Left forelimb (tissue), 1 donor: ENCODE measurements at places on chromosomes 7 and 10.

DNA sequence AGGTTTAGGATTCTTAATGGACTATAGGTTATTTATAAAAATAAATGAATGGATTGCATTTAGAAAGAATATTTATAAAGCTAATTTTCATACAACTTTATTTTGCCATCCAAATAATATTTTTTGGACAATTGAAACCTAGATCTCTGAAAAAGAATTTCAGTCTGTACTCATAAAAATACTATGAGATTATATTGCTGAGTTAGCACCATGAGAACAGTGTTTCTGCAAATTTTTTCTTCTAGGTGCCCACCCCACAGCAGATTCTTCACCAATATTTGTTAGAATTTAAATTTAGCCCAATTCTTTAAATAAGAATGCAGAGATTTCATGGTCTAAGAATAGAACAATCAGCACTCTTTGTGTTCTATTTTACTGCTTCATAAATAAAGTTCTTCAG is 85.6 kb upstream of the TEX47 start:
- DNase-seq, result no peak

DNA sequence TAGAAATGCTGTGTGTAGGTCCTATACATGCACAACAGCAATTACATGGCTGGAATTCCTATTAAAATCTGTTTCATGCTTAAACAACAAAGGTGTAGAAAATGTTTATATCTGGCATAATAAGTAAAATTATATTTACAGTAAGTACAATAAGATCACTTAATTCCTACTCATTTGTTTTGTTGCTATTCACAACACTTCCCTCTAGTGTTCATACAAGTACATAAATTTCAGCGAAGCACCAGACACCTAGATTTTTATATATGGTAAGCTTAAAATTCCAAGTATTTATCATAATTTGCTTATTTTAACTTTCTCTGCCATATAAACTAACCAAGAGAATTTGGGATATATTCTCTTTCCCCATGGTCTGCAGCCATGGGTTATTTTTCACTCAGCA is 51.8 kb upstream of the ANK3 start:
- DNase-seq, result no peak

DNA sequence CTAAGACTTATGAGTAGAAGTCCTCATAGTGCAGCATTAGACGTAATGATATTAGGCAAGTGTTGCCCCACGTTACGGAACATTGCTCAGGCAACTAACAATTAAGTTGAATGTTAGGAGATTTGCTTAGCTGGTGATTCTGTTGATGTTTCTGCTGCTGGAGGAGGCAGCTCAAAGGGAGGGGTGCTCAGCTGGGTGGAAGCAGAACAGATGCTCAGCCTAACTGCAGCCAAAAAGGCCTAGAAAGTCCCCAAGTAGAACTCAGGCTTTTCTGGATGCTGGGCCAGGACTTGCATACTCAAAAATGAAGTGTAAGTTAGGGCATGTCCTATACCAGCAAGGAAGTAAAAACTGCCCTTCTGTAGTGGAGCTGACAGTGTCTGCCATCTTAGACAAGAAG is 201.4 kb downstream of the ADRA2A start:
- DNase-seq, result no peak

GRCh38 chr10:60236869-60237524 is 152.7 kb downstream of the ANK3 start:
- DNase-seq, result no peak

DNA sequence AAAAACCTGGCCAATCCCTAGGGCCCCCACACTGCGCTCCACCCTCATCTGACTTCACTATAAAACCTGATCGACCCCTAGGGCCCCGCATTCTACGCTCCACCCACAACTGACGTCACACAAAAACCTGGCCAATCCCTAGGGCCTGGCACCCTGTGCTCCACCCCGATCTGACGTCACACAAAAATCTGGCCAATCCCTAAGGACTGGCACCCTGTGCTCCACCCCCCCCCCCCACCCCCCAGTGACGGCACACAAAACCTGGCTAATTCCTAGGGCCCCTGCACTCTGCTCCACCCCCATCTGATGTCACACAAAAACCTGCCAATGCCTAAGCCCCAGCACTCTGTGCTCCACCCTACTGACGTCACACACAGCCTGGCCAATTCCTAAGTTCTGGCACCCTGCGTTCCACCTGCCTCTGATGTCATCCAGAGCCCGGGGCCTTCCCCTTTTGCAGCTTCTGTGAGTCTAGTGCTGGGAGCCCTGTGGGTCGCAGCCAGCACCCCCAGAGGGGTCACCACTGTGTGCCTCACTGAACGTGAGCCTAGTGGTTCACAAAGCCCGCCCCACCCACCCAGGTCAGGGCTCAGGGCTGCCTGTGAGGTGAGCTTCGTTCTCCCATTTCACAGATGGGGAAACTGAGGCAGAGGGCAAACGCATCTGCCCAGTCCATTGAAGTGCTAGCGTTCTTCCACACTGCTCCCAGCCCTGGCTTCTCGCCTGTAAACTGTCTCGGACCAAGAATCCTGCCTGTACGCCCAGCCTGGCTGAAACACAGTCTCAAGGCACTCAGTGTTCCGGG is 40.6 kb downstream of the MICALL2 start:
- no peak for DNase-seq

DNA sequence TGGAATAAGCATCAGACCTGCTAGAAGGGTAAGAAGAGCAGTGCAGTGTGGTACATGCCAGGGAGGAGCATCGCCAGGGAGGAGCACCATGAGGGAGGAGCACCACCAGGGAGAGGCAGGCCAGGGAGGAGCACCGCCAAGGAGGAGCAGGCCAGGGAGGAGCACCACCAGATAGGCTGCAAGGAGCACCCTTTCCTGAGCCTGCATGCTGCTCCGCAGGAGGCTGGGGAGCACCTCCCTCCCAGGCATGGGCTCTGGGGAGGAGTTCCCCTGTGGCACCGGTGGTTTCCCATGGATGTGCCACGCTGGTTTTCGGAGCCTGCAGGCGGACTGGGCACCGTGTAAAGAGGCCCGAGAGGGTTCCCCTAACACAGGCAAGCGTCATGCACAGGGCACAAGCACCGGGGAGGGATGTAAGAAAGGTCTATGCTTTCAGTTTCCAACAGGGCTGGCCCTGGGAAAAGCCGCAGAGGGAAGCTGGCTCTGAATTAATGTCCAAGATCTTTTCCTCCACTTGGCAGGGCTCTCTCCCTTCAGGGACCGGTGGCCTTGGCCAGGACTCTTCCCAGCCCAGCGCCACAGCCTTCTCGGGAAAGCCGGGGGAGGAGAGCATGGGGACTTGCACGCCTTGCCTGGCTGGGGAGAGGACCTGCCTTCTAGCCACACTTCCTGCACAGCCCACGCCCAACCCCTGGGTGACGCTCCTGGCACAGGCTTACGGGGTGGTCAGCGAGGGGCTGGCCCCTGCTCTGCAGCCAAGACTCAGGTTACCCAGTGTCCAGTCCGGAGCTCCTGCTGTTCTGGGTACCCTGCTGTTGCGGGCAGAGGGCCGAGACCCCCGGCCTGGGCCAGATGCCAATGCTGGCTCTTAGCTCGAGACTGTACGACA is 11.5 kb upstream of the GPER1 start:
- no peak for DNase-seq

GRCh38 chr7:96238474-96238873 is 83.4 kb downstream of the SLC25A13 start:
- no peak for DNase-seq

DNA sequence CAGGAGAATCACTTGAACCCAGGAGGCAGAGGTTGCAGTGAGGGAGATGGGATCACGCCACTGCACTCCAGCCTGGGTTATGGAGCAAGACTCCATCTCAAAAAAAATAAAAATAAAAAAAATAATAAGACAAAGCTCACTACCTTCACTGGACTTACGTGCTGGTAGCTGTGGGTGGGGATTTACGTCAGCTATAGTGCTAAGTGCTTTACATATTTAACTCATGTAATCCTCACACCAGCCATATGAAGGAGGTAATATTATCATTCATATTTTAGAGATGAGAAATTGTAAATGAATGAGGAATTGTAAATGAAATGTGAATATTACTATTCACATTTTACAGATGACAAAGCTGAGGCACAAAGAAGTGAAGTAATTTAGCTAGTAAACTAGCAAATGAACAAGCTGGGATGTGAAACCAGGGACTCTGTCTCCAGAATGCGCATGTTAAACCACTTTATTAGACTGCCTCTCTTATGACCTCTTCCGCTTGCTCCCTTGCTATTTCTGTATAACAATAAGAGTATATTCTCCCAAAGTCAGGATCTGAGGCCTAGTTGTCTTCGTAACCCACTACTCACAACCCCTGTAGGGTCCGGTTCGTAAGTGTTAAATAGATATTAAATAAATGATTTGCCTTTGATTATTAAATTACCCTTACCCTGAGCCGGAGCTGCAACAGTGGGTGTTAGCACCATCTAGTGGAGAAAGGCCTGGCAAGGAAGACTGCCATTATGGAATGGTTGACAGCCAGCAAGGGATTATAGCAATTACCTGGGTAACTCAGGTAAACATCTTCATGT is 70.2 kb downstream of the HTR7 start:
- DNase-seq, result no peak

DNA sequence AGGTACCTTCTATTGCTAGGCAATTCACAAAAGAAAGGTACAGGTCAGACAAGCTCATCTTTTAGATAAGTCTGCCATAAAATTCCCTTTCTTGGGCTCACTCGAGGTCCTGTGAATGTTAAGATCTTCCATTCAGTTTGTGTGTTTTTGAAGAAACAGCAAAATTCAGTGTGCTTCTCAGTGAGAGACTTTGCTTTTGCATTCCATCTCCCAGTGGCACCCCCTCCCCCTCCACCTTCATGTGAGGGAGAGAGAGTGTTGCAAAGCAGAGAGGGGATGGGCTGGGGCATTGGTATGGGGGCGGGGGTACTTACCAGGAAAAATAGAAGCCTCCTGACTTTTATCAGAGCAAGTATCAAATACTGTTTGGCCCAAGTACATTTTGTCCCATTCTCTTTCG is 3.8 kb upstream of the TECTB start:
- DNase-seq, result no peak

DNA sequence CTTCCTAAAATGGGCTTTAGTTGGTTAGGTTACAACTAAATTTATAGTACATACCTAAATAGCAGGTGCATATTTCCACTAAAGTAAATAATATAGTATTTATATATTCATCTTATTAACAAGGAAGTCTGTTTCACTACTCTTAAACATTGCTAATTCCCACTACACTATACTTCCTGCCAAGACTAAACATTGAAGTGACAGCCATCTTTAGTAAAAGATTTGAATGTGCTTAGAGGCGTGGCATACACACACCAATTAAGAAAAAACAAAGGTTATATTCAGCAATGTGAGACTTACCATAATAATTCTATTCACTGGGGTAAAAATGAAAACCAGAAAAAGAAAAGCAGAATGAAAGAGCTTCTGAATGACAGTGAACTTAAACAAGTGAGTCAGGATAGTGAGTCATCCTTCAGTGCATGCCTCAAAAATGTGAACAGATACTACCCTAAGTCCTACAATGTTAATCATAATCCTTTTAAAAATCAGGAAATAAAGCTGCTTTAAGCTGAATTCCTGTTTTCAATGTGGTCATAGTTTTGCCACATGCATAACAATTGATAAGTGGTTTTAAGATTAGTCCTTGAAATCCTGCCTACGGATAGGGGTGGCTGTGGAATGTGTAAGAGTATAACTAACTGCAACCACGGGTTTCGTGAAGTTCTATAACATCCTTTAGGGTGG is 59.4 kb downstream of the USP6NL start:
- no peak for DNase-seq

DNA sequence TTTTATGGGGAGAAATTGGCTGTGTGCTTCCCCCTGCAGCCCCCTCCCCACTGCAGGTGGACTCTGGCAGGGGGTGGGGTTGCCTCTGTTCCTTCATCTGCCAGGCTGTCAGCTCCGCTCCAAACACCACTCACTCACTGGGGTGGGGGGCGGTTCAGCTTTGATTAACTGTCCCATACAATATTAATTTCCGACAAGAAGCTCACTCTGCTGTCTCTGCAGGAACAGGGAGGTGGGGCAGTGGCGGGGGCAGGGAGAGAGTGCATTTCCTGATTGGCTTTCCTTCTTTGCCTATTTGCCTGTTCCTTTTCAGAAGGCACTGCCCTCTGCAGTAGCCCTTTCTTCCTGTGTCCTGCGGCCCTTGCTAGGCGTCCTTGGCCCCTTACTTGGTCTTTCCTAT is 500.8 kb downstream of the PLXNA4 start:
- DNase-seq, result no peak

DNA sequence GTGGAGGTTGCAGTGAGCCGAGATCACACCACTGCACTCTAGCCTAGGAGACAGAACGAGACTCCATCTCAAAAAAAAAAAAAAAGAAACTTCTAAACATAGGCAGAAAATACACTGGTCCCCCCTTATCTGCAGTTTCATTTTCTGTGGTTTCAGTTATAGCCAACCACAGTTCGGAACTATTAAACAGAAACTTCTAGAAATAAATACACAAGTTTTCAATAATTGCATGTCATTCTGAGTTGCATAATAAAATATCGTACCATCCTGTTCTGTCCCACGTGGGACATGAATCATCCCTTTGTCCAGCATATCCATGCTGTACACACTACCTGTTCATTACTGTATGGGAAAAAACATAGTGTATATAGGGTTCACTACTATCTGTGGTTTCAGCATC is 8.0 kb downstream of the XRCC2 start:
- DNase-seq, result no peak

GRCh38 chr10:14086596-14086995 is 244.1 kb downstream of the FRMD4A start:
- DNase-seq, result no peak

GRCh38 chr10:31058795-31059703 is 27.4 kb upstream of the ZNF438 start:
- DNase-seq, result no peak

DNA sequence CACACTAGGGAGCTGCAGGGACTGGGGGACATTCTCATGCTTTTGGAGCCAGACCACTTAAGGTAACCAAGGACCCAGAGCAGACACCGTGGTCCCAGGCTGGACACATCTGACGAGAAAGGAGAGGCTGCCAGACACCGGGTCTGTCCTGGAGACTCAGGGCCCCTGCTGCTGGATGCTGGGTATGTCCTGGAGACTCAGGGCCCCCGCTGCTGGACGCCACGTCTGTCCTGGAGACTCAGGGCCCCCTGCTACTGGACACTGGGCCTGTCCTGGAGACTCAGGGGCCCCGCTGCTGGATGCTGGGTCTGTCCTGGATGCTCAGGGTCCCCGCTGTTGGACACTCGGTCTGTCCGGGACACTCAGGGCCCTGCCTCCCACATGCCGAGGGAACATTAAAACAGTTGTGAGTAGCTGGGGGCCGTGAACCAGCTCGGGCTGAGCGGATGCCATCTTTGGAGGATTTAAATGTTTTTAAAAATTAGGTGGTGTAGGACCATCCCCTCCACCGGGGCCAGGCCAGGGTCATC is 249.7 kb downstream of the DNAJB6 start:
- no peak for DNase-seq

DNA sequence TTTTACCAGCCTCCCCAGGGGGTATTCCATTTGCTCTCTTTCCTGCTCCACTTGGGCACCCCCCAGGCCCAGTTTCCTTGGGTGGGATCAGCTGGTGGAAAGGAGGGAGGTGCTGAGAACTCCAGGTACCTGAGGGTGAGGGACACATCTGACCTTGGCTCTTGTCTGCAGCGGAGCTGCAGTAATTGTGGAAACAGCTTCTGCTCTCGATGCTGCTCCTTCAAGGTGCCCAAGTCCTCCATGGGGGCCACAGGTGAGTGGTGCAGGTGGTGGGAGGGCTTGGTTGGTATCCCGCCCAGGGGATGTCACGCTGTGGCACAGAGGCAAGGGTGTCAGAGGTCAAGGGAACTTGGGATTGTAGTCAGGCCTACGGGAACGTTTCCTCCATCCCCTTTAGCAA is 14.3 kb downstream of the SFRP5 start:
- DNase-seq, result no peak
